CD4-positive, alpha-beta T cell treated with Interferon gamma for 1 hour (primary cell): ENCODE measurements at places on chromosomes 4 and X.

GRCh38 chr4:14111730-14112181, 484.2 kb upstream of the BOD1L1 start:
- no peak for DNase-seq

GRCh38 chrX:124028182-124028581, 66.7 kb downstream of the STAG2 start:
- no peak for DNase-seq

- DNase-seq: no peak
Measured at GRCh38 chrX:18010253-18010652, 149.2 kb upstream of the RAI2 start.

- DNase-seq: no peak
Measured at GRCh38 chr4:127505203-127505602, 127.6 kb upstream of the INTU start.

DNA sequence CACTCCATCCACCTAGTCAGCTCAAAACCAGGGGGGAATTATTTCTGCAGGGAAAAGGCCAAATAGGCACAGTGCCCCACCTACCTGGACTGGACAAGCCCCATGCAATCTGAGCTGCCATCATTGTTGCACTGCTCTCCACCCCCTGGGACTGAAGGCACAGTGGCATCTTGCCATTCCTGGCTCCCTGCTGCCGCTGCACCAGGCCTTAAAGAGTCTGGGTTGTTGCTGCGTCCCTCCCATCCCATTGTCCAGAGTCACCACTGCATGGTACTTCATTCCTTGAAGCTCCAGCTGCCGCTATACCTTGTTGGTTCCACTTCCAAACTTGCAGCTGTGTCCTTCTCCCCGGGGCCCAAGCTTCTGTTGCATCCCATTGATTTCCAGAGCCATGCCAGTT, 629.7 kb downstream of the STIM2 start:
- no peak for DNase-seq

- DNase-seq: no peak
Measured at GRCh38 chr4:15349531-15349935, 78.3 kb upstream of the C1QTNF7 start.

DNA sequence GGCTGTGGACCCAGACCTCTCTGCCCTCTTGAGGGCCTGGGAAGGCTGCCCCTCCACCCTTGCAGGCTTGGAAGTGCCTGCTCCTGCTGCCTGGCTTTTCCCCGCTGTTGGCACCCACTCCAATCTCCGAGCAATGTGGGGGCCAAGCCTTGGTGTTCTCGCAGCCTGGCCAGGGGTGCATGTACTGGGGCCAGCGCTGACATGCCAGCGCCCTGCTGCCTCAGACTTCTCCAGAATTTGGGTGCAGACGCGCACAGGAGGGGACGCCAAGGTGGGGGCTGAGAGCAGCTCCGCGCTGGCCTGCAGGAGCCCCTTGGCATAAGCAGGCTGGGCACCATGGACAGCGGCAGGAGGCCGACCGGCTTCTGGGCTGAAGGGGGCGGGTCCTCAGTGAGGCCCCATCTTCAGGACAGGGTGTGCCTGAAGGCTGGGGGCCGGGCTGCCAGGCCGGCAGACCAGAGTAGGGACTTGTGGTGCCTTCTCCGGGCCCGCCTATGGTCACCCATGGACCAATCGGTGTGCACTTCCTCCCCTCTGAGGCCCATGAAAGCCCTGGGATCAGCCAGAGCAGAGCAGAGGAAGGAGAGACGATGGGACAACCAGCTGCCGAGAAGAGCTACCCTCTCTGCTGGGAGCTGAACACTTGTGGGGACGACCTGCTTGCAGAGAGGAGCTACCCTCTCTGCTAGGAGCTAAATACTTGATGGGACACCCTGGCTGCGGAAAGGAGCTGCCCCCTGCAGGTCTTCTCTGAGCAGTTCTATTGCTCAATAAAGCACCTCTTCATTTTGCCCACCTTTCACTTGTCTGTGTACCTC, 118.3 kb downstream of the DNAAF6 start:
- no peak for DNase-seq

DNA sequence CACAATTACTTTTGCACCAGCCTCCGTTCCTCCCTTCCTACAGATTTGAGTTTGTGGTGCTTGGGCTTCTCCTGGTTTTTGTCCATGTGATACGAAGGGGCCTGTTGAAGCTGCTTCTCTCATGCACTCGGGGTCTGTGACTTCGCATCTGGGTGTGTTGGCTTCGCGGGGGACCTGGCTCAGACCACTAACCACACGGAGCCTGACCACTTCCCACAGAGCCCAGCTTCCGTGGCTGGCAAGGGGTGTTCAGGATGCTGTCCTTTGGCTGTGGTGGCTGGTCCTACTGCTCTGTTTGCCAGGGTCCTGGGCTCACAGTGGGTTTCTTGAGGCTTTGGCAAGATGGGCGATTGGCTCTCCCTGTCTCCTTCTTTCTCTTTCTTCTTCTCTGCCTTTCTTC, 19.8 kb upstream of the XG start:
- DNase-seq: no peak

- no peak for DNase-seq
Measured at GRCh38 chrX:127037159-127037558, 217.6 kb downstream of the PRR32 start.

GRCh38 chr4:6987588-6987961, 55.6 kb upstream of the TADA2B start:
- no peak for DNase-seq

- no peak for DNase-seq
Measured at GRCh38 chrX:153685156-153685536, 2.6 kb upstream of the SLC6A8 start.

- DNase-seq: no peak
Measured at GRCh38 chrX:113510586-113510985, 670.0 kb upstream of the AMOT start.

GRCh38 chrX:132737743-132738142, 220.7 kb downstream of the HS6ST2 start:
- DNase-seq: peak; percentile 1

GRCh38 chr4:173192375-173193162, 24.0 kb downstream of the GALNT7 start:
- no peak for DNase-seq

GRCh38 chr4:159144112-159144694, 41.3 kb downstream of the RAPGEF2 start:
- no peak for DNase-seq

DNA sequence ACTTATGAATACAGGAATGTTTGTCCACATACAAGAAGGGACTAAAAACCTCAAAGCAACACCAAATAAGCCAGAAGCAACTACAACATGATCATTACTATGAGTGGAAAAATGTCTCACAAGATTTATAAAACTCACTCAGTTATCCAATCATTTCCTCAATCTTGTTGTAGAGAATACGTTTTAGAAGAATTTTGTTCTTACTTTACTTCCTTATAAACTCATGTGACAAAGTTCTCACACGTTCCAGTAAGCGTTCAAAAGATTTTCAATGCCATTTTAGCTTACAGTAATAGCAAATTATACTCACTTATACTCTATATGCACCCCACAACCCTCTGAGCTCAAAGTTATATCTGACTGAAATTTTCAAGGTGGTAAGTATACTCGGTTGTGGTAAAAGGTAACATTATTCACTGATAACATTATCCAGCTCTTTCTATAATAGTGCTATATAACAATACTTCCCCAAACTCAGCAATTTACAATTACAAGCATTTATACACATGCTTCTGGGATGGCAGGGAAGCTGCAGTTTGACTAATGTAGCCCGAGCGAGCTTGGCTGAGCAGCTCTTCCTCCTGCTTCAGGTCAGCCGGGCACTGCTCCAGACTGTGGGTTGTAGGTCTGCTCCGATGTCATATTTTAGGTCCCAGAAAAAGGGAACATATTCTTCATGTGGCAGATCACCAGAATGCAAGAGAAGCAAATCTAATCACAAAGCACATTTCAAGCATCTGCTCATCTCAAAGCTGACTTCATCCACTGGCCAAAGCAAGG, 226.3 kb downstream of the RCHY1 start:
- no peak for DNase-seq

- DNase-seq: no peak
Measured at GRCh38 chr4:54586320-54586955, 71.3 kb upstream of the KIT start.

DNA sequence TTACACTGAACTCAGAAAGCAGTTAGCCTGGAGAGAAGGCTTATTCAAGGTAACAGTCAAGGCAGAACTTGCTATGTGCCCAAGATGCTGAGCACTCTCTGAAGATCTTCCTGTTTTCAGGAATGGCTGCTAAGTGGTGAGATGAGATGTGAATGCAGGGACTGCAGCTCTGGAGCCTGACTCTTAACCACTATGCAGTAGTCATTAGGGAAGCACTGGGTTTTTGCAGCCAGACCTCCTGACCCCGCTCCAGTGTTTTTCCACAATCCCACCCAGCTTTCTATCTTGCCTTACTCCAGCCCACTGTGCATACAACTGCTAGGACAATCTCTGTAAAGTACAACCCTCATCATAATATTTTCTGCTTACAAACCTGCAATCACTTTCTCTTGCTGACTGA, 95.2 kb upstream of the LNX1 start:
- no peak for DNase-seq

DNA sequence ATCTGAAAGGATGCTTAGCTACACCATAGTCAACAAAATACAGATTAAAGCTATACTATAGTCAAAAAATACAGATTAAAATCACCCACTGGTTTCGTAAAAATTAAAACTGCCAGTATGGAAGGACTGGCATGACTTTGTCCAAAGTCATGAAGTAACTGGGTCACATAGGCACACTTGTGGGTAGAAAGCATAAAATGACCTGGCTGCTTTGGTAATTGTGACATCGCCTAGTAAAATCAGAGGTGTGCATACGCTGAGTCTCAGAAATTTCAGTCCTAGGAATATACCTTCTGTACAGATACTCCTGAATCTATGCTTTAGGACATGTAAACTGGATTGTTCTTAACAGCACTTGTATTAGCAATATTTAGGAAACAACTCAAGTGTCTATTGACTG, 28.1 kb downstream of the CLNK start:
- no peak for DNase-seq

- no peak for DNase-seq
Measured at GRCh38 chr4:16884673-16885460, 13.6 kb downstream of the LDB2 start.

DNA sequence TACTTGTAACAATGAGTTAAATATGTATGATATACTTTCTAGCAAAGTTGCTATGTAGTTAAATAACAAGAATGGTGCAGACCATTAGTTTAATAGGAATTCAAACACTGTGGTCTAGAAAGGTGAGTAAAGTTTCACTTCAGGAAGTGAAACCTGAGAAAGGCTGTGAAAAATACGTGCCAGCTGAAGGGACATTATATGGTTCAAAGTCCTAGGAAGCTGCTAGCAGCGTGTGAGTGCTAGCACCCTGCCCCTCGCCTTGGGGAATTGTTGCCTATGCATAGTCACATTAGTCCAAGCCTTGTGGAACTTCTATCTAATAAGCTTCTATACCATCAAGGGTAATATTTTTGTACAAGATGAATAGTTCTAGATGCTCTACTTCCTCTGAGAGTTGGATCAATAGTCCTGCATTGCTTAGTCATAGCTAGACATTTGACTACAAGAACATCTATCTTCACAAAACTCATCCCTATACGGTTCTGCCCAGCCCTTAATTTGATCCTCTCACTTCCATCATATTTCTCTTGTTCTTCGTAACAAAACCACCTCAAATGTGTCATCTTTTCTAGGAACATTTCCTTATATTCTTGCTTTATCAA, 45.8 kb upstream of the ARSJ start:
- no peak for DNase-seq

DNA sequence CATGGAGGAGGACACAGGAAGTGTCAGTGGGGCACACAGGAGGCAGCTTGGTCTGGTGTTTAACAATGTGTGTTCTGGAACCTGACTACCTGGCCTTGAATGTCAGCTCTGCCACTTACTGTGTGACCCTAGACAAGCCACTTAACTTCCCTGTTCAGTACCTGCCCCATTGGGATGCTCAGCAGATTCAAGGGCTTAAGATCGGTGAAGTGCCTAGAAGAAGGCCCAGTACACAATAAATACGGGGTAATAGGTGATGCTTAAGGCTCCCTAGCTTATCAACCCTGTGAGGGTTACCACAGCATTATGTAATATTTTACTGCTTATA, 1.6 kb upstream of the CHIC2 start:
- no peak for DNase-seq

DNA sequence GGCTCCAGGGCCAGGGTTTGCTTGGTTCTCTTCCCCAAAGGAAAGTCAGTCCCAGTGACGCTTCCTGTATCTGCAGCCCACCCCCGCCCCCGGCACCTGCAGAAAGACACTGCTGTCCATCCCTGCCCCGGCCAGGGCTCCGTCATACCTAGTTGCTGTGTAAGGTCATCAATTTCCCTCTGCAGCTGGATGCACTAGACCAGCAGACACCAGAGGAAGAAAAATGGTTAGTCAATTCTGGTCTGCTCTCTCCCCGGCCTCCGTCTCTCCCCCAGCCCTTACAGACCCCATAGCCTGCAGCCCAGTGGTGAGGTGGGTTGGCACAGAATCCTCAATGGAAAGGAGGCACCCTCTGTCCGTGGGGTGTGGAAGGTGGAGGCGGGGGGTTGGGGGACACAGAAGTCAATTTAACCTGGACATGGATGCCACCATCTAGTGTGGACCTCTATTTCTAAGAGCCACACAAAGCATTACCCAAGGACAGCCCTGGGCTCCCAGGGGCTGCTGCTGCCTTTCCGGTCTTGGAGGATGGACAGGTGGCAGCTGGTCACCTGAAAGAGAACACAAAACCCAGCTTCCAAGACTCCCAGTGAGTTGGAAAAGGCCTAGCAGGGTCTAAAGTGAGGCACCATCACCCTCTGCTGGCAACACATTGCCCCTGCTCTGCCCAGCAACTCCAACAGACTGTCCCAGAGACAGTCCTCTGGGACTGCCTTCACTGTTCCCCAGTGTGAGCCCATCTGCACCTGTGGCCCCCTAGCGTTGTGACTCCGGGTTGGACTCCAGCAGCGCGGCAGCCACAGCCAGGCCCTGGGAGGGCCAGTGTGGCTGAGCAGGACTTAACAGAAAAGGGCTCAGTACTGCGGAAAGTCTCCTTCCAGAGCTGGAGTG, 40.2 kb upstream of the NHSL2 start:
- DNase-seq: no peak

DNA sequence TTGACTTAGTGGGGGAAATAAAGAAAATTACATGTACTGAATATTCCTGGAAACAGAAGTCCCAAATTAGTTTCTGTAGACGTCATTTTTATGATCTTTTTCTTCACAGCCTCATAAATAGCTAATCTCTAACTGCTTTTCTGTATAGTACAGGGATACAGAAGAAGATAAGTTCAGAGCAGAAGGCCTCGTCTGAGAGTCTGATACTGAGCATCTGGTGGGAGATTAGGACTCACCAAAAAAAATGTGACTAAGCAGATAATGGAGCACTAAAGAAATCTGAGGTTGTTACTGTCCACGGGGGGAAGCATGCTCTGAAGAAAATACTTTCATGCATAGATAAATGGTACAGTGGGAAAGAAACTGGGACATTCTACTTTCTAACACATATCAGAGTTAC, 115.3 kb upstream of the TRPC5 start:
- no peak for DNase-seq

- DNase-seq: no peak
Measured at GRCh38 chr4:38086849-38087226, 126.6 kb downstream of the PTTG2 start.
